ENCODE measurements at places on chromosomes 2 and 18.
A peak's percentile ranks its signal among the peaks of the same experiment; 100 is the strongest.

DNA sequence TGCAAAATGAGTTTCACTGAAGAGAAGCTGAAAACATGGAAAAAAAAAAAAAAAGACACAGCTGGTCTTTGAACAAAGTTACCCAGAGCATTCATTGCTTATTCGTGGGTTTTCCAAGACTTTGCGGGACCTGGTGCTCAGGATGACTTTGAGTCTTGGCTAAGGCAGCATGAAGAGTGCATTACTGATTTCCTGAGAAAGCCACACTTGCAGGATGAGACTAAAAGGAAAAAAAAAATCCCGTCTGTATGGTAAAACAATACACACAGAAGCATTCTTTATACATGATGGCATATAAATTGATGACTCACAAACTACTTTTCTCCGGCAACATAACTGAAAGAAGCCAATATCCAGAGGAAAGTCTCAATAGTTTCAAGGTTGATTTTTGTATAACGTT, 195.4 kb downstream of the SPP2 start:
- no peak for DNase-seq

GRCh38 chr2:25697559-25698341, 24.4 kb upstream of the DTNB start:
- DNase-seq: peak; percentile 54

- DNase-seq: peak; percentile 72
These were observed 73.3 kb downstream of the SH3BP4 start for GRCh38 chr2:235024931-235025773.

DNA sequence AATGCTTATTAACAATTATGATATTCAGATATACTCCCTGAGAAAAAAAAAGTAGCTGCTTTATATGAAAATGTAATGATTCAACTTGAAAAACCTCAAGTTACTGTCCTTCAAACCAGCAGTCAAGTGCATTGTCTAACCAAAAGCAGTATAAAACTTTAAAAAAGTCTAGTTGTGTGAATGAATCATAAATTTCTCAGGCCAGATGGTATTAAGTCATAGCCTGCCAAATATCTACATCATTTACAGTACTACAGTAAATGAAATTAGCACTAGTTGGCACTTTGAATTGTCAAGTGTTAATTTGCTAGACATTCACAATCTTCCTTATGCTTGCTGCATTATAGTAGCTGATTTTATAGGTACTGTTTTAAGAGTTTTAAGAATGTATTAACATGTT, 85.9 kb downstream of the CBLN2 start:
- DNase-seq: no peak

DNA sequence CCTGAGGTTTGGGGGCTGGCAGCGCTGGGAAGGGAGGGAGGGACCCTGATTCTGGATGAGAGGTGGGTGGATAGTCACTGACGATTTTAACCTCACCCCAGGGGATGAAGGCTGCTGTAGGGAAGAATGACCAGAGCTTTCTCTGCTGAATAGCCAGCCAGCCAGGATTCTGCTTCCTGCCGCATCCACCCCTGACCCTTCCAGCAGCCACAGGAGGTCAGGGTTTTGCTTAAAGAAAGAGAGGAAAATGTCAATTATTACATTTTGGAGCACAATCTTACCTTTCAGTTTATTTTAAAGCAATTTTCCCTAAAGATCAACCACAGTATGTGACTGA, 217.7 kb downstream of the GBX2 start:
- DNase-seq: no peak

DNA sequence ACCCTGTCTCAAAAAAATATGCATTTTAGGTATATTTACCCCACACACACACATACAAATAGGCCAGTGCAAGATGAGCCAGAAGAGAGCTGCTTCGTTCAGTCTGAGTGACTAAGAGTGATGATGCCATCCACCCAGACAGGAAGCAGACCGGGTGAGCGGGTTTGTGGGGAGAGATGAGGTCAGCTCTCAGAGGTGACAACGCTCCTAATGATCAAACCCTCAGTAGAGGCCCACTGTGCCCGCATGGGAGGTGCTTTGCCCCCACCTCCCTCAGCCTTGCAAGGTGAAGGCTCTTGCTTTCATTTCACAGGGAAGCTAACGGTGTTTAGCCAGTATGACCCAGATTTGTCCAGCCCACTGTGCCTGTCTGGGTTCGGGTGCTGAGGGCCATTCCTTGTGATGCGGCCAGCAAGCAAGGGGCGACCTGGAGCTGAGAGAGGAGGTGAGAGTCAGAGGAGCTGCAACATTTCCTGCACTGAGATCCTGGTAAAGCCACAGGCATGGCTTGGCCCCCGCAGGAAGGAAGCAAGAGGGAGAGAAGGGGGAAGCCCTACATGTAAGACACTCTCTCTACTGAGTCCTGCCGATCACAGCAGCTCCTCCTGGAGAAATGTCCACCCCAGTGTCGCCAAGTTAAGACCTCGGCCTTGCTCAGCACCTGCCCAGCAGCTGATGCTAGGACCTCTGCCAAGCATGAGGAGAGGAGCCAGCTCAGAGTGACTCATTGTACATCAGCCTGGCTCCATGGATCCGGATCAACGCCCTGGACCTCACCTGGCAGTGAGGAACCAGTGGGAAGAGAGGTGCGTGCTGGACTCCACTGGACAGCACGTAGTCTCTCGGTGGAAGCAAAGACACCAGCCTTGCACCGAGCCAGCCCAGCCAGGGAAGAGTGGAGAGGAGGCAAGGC, 37.0 kb downstream of the NIFK start:
- no peak for DNase-seq

- DNase-seq: no peak
These were observed 199.3 kb upstream of the GALNT5 start for GRCh38 chr2:157058161-157058560.

DNA sequence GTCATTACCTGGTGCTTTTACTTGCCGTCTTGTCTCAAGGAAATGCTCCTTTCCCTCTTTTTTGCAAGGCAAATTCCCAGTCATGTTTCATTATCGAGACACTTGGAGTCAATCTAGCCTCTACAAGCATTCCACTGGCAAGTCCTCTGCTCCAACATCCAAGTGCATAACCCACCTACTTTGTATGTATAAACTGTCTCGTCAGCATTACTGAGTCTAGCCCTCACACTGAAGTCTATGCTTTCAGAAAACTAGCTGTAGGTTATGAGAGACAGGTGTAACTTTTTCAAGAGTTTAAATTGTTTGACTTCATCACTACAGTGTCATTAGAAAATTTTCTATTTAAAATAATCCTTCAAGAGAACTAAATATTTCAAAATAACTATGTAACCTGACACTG, 319.2 kb downstream of the NBAS start:
- DNase-seq: peak; percentile 38

DNA sequence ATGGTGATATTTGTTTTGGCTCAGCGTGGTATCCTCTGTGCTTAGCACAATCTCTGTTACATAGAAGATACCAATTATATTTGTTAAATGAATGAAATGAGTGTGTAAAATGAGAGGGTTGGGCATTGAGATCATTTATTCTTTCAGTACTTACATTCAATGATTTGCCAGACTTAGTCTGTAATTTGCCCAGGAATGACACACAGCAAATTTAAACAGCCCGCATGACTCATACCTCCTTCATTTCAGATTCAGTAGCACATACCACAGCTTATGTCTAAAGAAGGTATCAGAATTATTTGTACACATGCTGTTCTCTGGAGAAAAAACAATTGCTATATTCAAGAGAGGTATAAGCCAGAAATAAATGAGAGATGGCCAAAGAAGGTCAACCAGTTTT, 37.0 kb downstream of the KLHL14 start:
- DNase-seq: no peak

GRCh38 chr2:23900541-23901322, 26.2 kb downstream of the ATAD2B start:
- no peak for DNase-seq

DNA sequence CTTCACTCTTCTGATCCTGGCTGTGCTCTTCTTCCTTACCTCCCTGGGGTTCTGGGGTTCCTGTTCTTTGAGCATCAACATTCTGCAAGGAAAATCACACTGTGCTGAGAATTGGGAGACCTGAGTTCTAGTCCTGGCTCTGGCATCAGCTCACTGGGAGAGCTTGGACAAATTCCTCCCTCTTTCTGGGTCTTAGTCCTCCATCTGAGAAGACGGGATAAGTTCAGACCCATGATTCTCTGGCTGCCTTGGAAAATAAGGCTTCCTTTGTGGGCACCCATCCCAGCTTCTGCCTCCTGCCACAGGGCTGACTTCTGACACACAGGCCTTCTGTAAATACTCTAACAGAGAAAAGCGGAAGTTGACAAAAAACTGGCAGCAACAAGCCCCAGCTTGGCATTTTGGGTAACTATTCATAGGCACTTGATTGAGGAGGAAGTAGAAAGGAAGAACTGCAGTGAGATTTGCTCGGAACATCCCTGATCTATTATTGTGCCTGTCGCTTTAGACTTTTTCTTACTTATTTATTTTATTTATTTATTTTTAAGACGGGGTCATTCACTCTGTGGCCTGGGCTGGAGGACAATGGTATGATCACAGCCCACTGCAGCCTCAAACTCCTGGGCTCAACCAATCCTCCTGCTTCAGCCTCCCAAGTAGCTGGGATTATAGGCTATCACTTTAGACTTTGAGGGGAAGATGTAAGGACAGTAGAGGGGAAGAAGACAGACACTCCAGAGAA, 7.9 kb downstream of the PCBP1 start:
- DNase-seq: no peak

DNA sequence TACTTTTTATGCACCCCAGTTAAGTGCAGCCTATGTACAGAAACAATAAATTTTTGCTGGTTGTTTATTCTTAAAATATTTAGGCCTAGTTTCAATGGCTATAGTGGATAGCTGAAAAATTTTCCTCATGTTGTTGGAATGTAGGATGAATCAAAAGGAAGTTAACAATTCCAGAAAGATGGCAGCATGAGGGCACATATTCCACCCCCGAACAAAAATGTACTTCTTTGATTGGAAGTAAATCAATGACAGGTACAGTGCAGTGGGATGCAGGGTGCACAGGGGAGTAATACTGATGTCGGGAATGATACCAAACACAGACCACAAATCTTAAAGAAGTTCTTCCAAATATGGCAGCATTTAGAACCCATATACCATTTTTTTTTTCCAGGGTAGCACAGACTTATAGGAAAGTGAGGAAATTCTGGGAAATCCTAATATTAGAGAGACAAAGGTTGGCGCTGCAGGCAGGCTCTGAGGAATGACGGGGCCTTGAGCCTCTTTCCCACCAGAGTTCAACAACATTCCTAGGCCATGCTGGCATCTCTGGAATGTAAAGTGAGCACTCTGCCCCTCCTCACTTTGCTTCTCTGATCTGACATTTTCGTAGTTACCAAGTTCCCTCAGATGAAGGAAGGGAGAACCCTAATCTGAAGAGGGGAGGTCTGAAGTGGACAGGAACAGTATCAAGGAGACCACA, 36.6 kb upstream of the IKZF2 start:
- no peak for DNase-seq

GRCh38 chr2:119066272-119066804, 92.2 kb downstream of the C1QL2 start:
- no peak for DNase-seq

- DNase-seq: no peak
These were observed 689.6 kb downstream of the TSN start for GRCh38 chr2:122445003-122445402.

- DNase-seq: no peak
These were observed 137.8 kb downstream of the PIK3C3 start for GRCh38 chr18:42092848-42093247.

GRCh38 chr18:42183746-42184145, 228.7 kb downstream of the PIK3C3 start:
- no peak for DNase-seq

GRCh38 chr2:230319211-230319862, 7.7 kb upstream of the SP140L start:
- no peak for DNase-seq

GRCh38 chr2:124088616-124089015, 63.5 kb downstream of the CNTNAP5 start:
- DNase-seq: no peak

- no peak for DNase-seq
These were observed 47.5 kb downstream of the MARCO start for GRCh38 chr2:118989481-118989880.

DNA sequence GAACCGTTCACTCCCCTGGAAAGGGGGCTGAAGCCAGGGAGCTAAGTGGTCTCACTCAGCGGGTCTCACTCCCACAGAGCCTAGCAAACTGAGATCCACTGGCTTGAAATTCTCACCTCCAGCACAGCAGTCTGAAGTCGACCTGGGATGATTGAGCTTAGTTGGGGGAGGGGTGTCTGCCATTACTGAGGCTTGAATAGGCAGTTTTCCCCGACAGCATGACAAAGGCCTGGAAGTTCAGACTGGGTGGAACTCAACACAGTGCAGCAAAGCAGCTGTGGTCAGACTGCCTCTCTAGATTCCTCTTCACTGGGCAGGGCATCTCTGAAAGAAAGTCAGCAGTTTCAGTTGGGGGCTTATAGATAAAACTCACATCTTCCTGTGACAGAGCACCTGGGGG, 292.5 kb downstream of the NUP35 start:
- DNase-seq: no peak

DNA sequence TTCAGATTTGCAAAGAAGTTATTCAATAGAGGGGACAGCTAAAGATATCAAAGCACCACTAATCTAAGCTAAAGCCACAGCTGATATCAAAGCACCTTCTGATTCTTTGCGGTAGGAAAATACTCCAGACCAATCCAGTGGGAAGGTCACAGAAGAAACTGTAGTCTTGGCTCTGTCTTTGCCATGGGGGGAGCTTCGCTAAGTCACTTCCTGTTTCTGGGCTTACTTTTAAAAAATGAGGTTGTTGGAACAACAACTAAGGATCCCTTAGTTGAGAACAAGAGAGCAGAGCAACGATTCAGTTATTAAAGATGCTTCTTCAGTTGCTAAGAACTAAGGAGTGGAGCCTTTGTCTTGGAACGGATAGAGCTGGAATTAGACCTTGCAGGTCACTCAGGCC, 12.2 kb downstream of the LPIN1 start:
- DNase-seq: no peak

DNA sequence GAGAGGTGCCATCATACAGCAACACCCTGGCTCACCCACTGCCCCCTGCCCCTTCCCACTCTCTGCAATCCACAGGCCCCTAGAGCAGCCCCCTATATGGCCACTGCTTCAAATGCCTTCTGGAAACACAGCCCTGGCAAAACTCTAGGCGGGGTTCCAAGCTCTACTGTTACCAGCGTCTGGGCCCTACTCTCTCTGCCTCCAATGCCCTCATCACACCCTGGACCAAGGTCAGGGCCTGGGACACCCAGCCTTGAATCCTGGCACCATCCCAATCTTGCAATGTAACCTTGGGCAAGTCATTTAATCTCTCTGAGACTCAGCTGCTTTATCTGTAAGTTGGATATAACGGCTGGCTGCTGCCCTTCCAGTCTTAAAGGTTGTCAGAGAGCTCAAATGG, 39.2 kb upstream of the LOXHD1 start:
- DNase-seq: no peak

- DNase-seq: no peak
These were observed 76.4 kb downstream of the LTBP1 start for GRCh38 chr2:33022989-33023727.

DNA sequence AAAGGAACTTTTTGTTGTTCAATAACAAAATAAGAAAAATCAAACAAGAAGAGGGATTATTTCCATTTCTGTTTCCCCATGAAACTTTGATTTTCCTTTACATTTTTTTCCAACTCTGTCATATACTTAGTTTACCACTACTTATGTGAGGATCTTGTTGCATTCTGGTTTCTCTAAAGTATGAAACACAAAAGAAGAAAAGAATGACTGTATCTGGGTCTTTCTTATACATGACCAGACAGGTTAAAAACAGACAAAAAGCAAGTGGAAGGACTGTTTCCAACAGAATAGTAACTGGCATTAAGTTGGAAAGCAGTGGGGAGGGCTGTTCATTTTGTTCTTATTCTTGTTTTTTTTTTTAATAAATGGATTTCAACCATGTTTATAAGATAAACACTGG, 1207.8 kb upstream of the FAM98A start:
- DNase-seq: no peak

Data from NCI-H2171 treated with DMSO at 0.1 percent for 48 hours (cell line).